EH (cell line): ENCODE measurements at places on chromosomes 5 and 9.

DNA sequence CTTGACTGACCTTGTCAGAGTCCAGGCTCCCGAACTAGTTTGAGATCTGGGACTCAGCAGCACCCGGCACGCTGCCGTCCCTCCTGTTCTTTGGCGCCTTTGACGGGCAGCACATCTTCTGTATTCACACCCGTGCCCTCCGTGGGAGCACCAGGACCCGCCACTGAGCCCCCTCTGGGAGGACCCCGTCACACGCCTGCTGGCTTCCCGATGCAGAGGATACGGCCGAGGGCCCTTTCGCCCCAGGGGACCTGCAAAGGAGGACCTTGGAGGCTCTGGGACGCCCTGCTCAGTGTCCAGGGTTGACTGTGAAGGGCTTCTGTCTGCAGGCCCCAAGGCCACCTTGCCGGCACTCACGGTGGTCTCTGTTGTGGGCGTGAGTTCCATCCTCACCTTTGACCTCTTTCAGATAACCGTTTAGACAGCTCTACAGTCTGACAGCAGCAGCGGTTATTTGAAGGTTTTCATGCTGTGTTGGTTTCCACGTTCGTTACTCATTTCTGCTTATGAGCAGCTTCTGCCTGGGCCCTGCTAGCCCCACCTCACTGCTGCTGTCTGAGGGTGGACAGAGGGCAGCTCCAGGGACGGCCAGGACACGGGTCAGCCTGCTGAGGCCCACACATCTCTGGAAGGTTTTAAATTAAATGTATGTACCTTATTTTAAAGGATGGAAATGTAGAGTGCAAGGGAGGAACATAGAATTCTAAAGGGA is 12.6 kb upstream of the EXOC3 start:
- no peak for DNase-seq

DNA sequence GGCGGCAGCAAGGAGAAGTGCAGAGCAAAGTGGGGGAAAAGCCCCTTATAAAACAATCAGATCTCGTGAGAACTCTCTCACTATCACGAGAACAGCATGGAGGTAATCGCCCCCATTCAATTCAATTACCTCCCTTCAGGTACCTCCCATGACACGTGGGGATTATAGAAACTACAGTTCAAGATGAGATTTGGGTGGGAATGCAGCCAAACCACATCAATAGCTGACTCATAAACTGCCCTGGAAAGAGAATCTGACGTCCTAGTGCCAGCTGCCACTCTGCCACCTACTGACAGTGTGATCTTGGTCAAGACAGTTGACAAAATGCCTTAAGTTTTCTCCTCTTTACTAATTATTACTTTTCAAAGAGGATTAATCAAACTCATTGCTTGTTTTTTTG is 128.3 kb downstream of the GPBP1 start:
- DNase-seq = peak; percentile 29

DNA sequence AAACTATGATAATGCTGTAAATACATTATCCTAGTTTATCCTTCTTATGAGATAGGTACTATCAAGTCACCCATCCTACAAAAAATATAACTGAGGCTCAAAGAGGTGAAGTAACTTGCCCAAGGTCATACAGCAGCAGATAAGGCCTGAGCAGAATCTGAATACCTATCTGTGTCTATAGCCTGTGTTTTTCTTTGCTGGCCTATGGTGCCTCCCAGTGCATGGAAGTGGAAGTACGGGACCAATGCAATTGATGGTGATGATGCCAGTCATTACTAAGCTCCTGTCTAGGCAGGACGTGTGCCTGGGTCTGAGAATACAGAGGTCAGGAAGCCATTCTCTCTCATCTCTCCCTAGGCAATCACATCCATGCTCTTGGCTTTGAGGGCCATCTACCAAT is 67.8 kb downstream of the FAT2 start:
- DNase-seq = peak; percentile 60

- no peak for DNase-seq
These were observed 10.3 kb downstream of the ACTL7B start for GRCh38 chr9:108845507-108845906.

GRCh38 chr5:119795768-119796167 is 166.4 kb downstream of the FAM170A start:
- DNase-seq = no peak

DNA sequence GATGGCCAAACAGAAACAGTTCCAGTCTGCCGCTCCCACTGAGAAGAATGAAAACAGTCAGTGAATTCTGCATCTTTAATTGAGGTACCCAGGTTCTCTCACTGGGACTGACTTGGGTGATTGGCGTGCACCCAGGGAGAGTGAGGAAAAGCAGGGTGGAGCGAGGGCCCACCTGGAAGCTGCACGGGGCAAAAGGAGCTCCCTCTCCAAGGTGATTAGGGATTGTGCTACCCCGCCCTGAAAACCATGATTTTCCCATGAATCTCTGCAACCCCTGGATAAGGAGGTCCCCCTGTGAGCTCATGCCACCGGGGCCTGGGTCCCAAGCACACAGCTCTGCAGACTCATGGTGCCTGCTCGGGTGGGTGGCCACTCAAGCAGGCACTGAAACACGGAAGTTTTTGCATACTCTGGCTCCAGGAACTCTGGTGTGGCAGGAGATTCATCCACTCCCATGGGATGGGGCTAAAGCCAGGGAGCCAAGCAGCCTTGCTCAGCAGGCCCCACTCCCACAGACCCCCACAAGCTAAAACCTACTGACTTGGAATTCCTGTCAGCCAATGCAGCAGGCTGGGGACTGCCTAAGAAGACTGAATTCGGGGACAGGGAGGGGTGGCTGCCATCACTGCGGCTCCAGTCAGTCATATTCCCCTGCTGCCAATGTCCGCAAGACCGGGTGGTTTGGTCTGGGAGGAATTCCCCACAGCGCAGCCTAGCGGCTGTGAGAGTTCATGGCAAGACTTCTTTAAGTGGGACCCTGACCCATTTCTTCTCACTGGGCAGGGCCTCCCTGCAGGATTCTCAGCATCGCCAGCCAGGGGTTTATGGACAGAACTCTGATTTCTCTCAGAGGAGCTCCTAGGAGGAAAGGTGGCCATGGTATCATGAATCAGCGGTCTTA is 652.2 kb upstream of the RGMB start:
- DNase-seq = no peak

DNA sequence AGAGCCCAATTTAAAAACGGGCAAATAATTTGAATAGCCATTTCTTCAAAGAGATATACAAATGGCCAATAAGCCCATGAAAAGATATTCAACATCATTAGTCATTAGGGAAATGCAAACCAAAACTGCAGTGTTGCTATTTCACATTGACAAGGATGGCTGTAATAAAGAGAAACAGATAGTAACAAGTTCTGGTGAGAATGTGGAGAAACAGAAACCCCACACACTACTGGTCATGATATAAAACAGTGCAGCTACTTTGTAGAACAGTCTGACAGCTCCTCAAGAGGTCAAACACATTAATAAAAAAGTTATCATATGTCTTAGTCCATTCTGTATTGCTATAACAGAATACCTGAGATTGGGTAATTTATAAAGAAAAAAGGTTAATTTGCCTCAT is 237.0 kb upstream of the GRAMD2B start:
- no peak for DNase-seq

DNA sequence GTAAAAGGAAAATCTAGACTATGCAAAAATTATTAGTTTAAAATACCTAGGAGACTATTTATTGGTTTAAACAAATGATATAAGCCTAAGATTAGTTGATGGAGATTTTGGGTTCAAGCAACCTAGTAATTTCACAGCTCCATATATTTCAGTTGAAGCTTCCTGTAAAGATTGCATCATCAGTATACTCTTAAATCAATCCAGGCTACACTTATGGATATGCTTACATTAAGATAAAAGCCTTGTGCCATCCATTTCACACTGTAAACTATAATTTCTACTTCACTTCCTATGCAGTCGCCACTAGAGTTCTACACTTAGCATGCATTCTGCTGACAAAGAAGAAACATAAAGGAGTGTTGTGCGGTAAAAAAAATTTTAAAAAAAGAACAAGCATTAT is 7.3 kb upstream of the LIX1 start:
- DNase-seq = no peak

DNA sequence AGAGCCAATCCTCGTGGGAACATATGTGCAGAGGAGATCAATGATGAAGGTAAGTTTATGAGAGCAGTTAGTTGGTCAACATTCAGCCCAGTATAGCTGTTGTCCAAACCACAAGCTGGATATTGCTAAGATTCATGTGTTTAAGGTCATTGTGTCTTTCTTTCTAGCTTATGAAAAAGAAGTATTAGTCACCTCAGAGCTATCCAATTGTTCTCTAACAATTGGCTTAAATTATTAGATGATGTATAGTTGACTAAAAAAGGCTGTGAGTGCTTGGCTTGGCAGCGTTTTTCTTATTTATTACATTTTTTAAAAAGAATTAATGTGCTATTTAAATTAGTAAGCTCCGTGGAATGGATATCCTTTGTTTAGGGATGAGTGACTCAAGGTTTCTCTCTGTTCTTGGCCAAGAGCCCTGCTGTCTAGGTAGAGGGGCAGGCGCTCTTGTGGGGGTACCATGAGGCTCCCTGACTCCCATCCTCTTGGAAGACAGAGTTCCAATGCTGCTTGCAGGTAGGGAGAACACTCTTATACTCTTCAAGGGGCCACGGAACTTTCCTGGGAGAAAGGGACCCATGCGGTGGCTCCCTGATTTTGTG is 487.4 kb downstream of the IRX1 start:
- no peak for DNase-seq

DNA sequence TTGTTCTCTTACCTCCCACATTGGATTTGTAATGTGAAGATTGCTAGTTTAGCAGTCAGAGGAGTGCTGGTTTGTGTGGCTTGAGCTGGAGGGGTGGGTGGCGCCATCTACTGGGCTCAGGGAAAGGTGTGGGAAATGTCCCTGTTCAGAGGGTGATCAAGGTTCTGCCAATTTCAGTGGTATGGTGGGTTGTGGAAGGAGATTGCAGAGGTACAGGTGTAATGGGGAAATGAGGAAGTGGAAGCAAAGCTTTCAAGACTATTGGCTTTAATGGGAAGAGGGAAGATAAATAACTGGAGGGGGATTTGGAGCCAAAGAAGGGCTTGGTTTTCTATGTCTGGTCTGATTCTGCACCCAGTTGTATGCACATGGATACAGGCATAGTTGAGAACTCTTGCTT is 76.4 kb downstream of the OSMR start:
- DNase-seq = peak; percentile 65

- no peak for DNase-seq
These were observed 56.7 kb upstream of the RETREG1 start for GRCh38 chr5:16673241-16674201.

GRCh38 chr5:94856257-94856800 is 237.9 kb downstream of the SLF1 start:
- no peak for DNase-seq

- DNase-seq = peak; percentile 58
These were observed 68.6 kb upstream of the STARD4 start for GRCh38 chr5:111580956-111581355.

- DNase-seq = no peak
These were observed 143.4 kb downstream of the TENT4A start for GRCh38 chr5:6856653-6857052.

GRCh38 chr5:95731571-95732554 is 727 bp downstream of the RHOBTB3 start:
- DNase-seq = peak; percentile 62

DNA sequence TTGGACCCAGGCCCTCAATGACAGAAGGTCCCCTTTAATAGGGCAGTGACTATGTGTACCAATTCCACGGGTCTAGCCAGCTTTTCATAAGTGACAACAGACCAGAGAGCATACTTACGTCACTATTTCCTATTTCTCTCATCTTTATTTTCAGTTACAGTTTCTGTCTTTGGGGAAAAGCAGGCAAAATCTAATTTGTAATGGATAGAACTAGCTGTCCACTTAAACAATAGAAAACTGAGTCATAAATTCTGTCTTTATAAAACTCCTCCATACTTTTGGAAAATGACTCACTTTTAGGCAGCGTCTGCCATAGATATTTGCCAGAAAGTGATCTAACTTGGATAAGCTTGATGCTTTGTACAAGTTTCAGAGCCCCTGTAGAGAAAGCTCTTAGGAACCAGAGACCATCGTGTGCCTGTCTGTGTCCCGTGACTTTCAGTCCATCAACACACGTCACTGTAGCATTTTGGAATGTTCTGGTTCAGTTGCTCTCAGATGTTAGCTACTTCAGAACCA is 101.9 kb downstream of the F2RL2 start:
- peak; percentile 32 for DNase-seq

GRCh38 chr5:58453306-58453705 is 6.6 kb downstream of the PLK2 start:
- no peak for DNase-seq

DNA sequence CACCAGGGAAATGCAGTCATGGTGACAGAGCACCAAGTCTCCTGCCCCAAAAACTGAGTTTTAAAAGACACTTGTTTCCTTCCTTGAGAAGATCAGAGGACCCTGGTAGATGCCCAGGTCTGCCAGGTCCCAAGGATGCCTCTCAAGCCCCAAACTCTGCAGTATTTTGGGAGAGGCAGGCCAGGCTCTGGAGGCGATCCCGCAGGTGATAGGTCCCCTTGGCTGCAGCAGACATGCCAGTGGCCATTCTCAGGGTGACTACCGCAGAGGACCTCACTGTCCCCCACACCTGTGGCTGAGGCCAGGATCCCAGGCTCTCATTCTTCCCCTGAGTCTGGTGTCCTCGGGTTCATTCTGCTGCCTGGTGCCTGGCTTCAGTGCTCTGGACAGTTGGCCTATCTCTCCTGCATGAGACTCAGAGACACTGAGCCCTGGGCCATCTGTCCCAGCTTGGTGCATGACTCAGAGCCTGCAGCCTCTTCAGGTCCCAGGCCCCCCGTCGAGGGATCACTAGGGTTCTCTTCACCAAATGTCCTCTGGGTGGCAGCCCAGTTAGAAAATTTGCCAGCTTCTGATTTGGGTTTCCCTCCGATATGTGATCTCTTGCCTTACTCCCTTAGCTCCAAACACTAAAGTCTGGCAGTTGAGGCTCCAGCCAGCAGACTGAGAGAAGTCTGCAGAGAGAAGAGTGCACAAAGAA is 59.7 kb upstream of the GARNL3 start:
- DNase-seq = peak; percentile 86

DNA sequence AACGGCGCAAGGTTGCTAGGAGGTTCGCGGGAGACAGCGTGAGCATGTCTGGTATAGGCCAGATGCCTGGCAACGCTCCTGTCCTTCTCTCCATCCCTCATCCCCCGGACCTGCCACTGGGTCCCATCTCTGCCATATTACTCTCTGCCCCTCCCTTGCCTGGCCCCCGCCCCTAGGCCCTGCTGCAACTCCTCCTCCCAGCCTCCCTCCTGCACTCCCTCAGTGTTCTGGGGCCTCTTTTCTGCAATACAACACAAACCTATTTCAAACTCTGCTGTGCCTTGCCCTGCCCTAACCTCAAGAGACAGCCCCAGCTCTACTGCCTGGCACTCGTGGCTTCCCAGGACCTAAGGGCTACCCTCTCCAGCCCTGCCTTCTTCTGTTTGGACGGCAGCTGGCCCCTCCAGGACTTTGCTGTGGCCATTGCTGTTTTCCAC is 8.9 kb upstream of the DBN1 start:
- peak; percentile 47 for DNase-seq

GRCh38 chr5:168015506-168015905 is 275.9 kb upstream of the WWC1 start:
- DNase-seq = peak; percentile 69

GRCh38 chr5:159003045-159004030 is 96.4 kb downstream of the EBF1 start:
- DNase-seq = peak; percentile 54

GRCh38 chr5:175254155-175254554 is 189.8 kb downstream of the DRD1 start:
- peak; percentile 82 for DNase-seq

GRCh38 chr5:113487416-113487780 is 855 bp downstream of the MCC start:
- peak; percentile 15 for DNase-seq

GRCh38 chr5:20305463-20305862 is 317.5 kb upstream of the CDH18 start:
- DNase-seq = no peak

- no peak for DNase-seq
These were observed 9.4 kb downstream of the APTX start for GRCh38 chr9:32991897-32992594.
